ENCODE measurements at places on chromosomes 7 and 10. TPM values are rescaled to one million over a fixed set of nuclear protein-coding genes. Genes with fewer than 3 reads are reported as not detected.

HYAL4 gene
- not detected for total RNA-seq

CRYGN gene
- total RNA-seq, result not detected

MYPN gene
- 0.13 TPM for total RNA-seq

DENND2A gene
- 9.2 TPM for total RNA-seq

PRKAR1B gene
- 6.9 TPM for total RNA-seq

FAM25G gene
- 0.63 TPM for total RNA-seq

UCMA gene
- total RNA-seq, result not detected

SPDYE16 gene
- total RNA-seq, result not detected

ADAP1 gene
- 0.04 TPM for total RNA-seq

FZD1 gene
- 20.8 TPM for total RNA-seq

PLPP4 gene
- total RNA-seq, result 0.12 TPM

ZNF800 gene
- total RNA-seq, result 25.5 TPM

LYZL2 gene
- not detected for total RNA-seq

UPK3BL1 gene
- 14.8 TPM for total RNA-seq

HOXA5 gene
- total RNA-seq, result 10.4 TPM

DNA sequence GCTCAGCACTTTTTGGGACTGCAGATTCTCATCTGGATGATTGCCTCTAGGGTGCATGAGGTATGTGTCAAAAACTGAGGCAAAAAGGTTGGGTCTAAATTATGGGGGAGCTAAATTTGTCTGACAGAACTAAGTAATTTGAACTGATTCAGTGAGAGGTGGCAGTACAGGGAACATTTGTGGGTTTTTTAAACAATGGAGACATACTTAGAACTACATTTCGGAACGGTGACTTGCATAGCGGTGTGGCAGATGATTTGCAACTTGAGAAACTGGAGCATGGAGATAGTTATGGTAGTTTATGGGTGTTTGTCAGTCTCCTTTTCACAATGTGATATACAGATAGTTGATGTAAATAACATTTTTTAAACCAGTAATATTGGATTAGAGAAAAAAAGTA is 14.6 kb downstream of the TBC1D12 start:
- no peaks in the 10 kb centered on the region for H3K27me3 ChIP-seq
- no peak overlapping the region for H3K27ac ChIP-seq
- H3K4me1 ChIP-seq, result no peaks in the 10 kb centered on the region
- H3K4me3 ChIP-seq, result no peak overlapping the region

- DNase-seq, result no peak
- no peaks in the 10 kb centered on the region for H3K4me1 ChIP-seq
- no peaks in the 10 kb centered on the region for H3K27me3 ChIP-seq
- H3K27ac ChIP-seq, result no peak overlapping the region
- no peak overlapping the region for H3K4me3 ChIP-seq
Measured at GRCh38 chr10:97331153-97331703, 3.3 kb downstream of the FRAT2 start.

DNA sequence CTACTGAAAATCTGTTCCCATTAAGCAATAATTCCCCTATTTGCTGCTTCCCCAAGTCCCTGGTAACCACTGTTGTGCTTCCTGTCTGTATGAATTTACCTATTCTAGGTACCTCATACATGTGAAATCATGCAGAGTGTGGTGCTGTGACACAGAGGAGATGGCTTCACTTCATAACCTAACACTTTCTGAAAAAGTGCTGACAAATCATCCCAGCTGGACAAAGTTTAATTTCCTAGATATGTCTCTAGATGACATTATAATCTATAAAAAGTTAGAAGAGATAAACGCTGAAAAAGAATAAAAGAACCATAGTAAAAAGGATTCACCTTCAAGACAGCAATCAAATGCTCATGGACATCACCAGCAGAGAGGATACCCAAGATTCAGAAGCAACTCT is 277.9 kb downstream of the SKIDA1 start:
- H3K4me1 ChIP-seq, result no peaks in the 10 kb centered on the region
- H3K27me3 ChIP-seq, result no peaks in the 10 kb centered on the region
- H3K36me3 ChIP-seq, result no peaks in the 10 kb centered on the region
- no peak overlapping the region for H3K27ac ChIP-seq
- H3K4me3 ChIP-seq, result no peak overlapping the region
- DNase-seq, result no peak

- H3K36me3 ChIP-seq, result no peaks in the 10 kb centered on the region
- H3K27me3 ChIP-seq, result peaks cover 11% of the 10 kb centered on the region
Measured at GRCh38 chr10:112216151-112216550, 32.6 kb upstream of the GPAM start.

- no peak overlapping the region for H3K4me3 ChIP-seq
- H3K36me3 ChIP-seq, result no peaks in the 10 kb centered on the region
- H3K27ac ChIP-seq, result no peak overlapping the region
- H3K27me3 ChIP-seq, result no peaks in the 10 kb centered on the region
- DNase-seq, result no peak
Measured at GRCh38 chr7:9890092-9890491, 1083.6 kb upstream of the PHF14 start.

- H3K27me3 ChIP-seq, result no peaks in the 10 kb centered on the region
- no peak for DNase-seq
- no peaks in the 10 kb centered on the region for H3K36me3 ChIP-seq
- H3K27ac ChIP-seq, result no peak overlapping the region
- no peak overlapping the region for H3K4me3 ChIP-seq
- H3K4me1 ChIP-seq, result no peaks in the 10 kb centered on the region
Measured at GRCh38 chr10:125263551-125263950, 103.2 kb upstream of the CTBP2 start.

GRCh38 chr7:151520419-151521261 is 945 bp upstream of the RHEB start:
- H3K27ac ChIP-seq, result peak overlapping the region; percentile 87
- DNase-seq, result no peak
- H3K4me3 ChIP-seq, result peak overlapping the region; percentile 98

DNA sequence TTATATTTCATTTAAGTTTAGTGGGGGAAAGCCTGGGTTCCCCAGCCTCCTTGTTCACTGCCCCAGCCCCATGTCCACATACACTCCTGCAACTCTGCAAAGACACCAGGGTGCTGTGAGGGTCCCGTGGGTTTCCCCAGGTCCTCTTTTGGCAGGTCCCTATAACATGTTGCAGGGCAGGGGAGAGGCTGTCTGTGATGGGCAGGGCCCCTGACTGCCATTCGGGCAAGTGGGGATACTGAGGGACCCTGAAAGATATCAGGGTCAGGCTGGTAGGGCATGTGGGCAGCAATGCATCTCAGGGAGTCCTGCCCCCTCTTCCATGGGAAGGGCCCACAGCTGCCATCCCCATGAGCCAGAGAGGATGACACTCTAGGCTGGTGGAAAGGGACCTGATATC is 28.4 kb downstream of the RASGEF1A start:
- H3K27me3 ChIP-seq, result no peaks in the 10 kb centered on the region
- no peaks in the 10 kb centered on the region for H3K36me3 ChIP-seq
- H3K4me1 ChIP-seq, result no peaks in the 10 kb centered on the region
- no peak overlapping the region for H3K27ac ChIP-seq

DNA sequence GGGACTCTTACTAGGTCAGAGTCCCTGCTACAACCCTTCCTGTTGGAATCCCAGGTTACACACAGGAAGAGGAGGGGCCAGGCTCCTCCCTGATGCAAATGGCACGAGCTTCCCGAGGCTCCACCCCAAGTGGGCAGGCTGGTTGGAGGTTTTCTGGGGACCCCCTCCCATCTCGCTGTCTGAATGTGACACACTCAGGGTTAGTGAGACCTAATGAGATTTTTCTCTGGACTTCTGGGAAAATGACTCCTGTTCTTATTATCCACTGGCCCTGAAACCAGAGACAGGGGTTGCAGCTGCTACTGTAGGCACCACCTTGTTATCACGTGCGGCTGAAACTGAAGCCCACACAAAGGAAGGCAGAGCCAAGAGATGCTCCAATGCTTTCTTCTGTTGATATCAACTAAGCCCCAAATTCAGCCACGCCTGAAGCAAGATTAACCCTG is 103.3 kb downstream of the FAM107B start:
- 0 out of 2 replicates have a peak, but pooled peaks cover 2% of the 10 kb centered on the region for H3K4me1 ChIP-seq
- no peaks in the 10 kb centered on the region for H3K27me3 ChIP-seq
- H3K36me3 ChIP-seq, result no peaks in the 10 kb centered on the region
- peak overlapping the region; percentile 8 for H3K4me3 ChIP-seq

DNA sequence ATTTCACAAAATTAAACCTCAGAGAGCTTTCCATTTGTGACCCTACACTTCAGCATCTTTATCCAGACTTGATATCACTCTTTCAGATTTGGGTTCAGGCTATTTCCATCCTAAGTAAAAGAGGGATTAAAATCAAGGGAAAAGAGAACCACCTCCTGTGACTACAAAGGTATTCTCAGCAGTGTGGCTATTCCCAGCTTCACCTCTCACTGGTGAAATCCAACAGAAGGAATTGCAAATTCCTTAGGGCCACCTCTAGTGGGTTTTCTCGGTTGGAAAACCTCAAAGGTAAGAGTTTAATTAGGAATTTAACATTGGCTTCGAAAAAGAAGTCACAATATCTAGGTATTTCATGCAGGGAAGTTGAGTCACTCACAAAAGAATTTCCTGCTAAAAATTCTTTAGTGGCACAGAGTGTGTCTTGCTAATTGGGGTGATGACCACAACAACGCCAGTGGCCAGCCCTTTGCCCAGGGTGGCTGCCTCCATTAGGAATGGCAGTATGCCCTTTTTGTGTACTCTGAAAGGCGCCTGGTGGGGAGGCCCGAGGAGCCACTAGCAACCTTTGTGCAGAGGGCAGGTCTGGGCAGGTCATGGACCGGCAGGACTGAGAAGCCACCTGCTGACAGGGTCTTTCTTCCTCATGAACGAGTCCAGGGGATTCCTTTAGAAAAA is 52.2 kb downstream of the SEM1 start:
- DNase-seq, result no peak
- no peaks in the 10 kb centered on the region for H3K27me3 ChIP-seq
- no peaks in the 10 kb centered on the region for H3K4me1 ChIP-seq

GRCh38 chr10:29068302-29068701 is 220.6 kb upstream of the LYZL1 start:
- DNase-seq, result no peak
- 0 out of 2 replicates have a peak, but pooled peaks cover 6% of the 10 kb centered on the region for H3K27me3 ChIP-seq
- no peak overlapping the region for H3K4me3 ChIP-seq
- no peaks in the 10 kb centered on the region for H3K4me1 ChIP-seq
- no peaks in the 10 kb centered on the region for H3K36me3 ChIP-seq

- no peak for DNase-seq
- no peak overlapping the region for H3K27ac ChIP-seq
- no peaks in the 10 kb centered on the region for H3K27me3 ChIP-seq
- peaks cover 7% of the 10 kb centered on the region for H3K4me1 ChIP-seq
Measured at GRCh38 chr10:102578782-102579181, 65.5 kb upstream of the TRIM8 start.

GRCh38 chr7:18565337-18565736 is 69.8 kb downstream of the HDAC9 start:
- no peaks in the 10 kb centered on the region for H3K36me3 ChIP-seq
- no peak overlapping the region for H3K4me3 ChIP-seq
- no peak overlapping the region for H3K27ac ChIP-seq
- no peak for DNase-seq
- no peaks in the 10 kb centered on the region for H3K27me3 ChIP-seq

GRCh38 chr10:62166331-62167131 is 102.1 kb downstream of the RTKN2 start:
- no peak overlapping the region for H3K4me3 ChIP-seq
- no peak for DNase-seq
- H3K27me3 ChIP-seq, result no peaks in the 10 kb centered on the region
- no peak overlapping the region for H3K27ac ChIP-seq

- no peaks in the 10 kb centered on the region for H3K27me3 ChIP-seq
- H3K4me1 ChIP-seq, result no peaks in the 10 kb centered on the region
- no peaks in the 10 kb centered on the region for H3K36me3 ChIP-seq
- DNase-seq, result no peak
- H3K4me3 ChIP-seq, result no peak overlapping the region
Measured at GRCh38 chr7:40105879-40106473, 28.4 kb downstream of the MPLKIP start.

GRCh38 chr10:88138319-88138848 is 275.0 kb downstream of the PTEN start:
- H3K4me1 ChIP-seq, result no peaks in the 10 kb centered on the region
- H3K27ac ChIP-seq, result no peak overlapping the region
- DNase-seq, result no peak
- no peaks in the 10 kb centered on the region for H3K27me3 ChIP-seq
- no peak overlapping the region for H3K4me3 ChIP-seq
- no peaks in the 10 kb centered on the region for H3K36me3 ChIP-seq

GRCh38 chr7:144470078-144470477 is 66.6 kb upstream of the NOBOX start:
- no peaks in the 10 kb centered on the region for H3K4me1 ChIP-seq
- H3K4me3 ChIP-seq, result no peak overlapping the region
- no peak overlapping the region for H3K27ac ChIP-seq
- no peaks in the 10 kb centered on the region for H3K36me3 ChIP-seq
- DNase-seq, result no peak

- no peaks in the 10 kb centered on the region for H3K36me3 ChIP-seq
- H3K27ac ChIP-seq, result no peak overlapping the region
- H3K27me3 ChIP-seq, result no peaks in the 10 kb centered on the region
- no peaks in the 10 kb centered on the region for H3K4me1 ChIP-seq
- no peak for DNase-seq
Measured at GRCh38 chr10:76763376-76763775, 874.2 kb downstream of the KCNMA1 start.

GRCh38 chr7:4018601-4019316 is 663.3 kb upstream of the FOXK1 start:
- H3K4me3 ChIP-seq, result no peak overlapping the region
- no peaks in the 10 kb centered on the region for H3K36me3 ChIP-seq
- DNase-seq, result no peak
- no peaks in the 10 kb centered on the region for H3K27me3 ChIP-seq

DNA sequence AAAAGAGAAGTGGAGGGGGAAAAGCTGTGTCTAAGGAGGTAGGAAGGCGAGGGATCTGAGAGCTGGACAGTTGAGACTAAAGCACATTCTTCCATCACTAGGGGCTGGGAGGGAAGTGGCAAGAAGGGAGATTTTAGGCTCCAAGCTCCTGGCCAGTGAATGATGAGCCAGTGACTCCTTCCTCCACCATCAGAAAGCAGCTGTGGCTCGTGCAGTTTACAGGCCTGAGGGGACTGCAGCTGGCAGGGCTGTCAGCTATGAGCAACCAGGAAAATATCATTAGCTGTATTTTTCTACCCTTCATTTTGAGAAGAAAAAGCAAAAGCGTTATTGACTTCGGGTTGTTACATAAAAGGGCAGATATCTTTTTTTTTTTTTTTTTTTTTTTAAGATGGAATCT is 60.7 kb downstream of the GPAM start:
- no peak overlapping the region for H3K4me3 ChIP-seq
- no peaks in the 10 kb centered on the region for H3K4me1 ChIP-seq
- H3K27me3 ChIP-seq, result no peaks in the 10 kb centered on the region
- peak; percentile 15 for DNase-seq
- H3K36me3 ChIP-seq, result no peaks in the 10 kb centered on the region

GRCh38 chr7:73678862-73679261 is 4.4 kb downstream of the DNAJC30 start:
- H3K4me3 ChIP-seq, result no peak overlapping the region
- no peak for DNase-seq
- H3K4me1 ChIP-seq, result peaks cover 6% of the 10 kb centered on the region
- no peaks in the 10 kb centered on the region for H3K27me3 ChIP-seq
- H3K36me3 ChIP-seq, result peaks cover 7% of the 10 kb centered on the region
